Occipital lobe (tissue), 3 donors: ENCODE measurements at places on chromosomes 13 and 19. TPM values are rescaled to one million over a fixed set of nuclear protein-coding genes. Genes with fewer than 3 reads are reported as not detected.

FCHO1 gene
- total RNA-seq = 24.6 TPM

ZNF492 gene
- 4.4 TPM for total RNA-seq

KIR2DL1 gene
- not detected for total RNA-seq

CCDC194 gene
- not detected for total RNA-seq

DNA sequence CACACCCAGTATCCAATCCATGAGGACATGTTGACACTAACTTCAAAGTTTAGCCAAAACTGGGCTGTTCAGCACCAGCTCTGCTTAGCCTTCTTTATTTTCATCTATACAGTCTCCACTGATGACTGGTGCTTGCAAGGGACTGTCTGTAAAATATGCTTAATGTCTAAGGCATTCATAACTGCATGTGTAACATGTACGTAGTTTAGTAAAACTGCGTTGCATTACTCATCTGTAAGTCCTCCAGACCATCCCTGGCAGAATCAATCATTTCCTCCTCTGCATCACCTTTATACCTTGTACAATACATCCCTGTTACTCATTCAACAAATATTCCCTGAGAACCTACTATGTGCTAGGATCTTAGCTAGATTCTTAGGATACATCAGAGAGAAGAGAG is 362.1 kb downstream of the MTUS2 start:
- no peak for DNase-seq

DNA sequence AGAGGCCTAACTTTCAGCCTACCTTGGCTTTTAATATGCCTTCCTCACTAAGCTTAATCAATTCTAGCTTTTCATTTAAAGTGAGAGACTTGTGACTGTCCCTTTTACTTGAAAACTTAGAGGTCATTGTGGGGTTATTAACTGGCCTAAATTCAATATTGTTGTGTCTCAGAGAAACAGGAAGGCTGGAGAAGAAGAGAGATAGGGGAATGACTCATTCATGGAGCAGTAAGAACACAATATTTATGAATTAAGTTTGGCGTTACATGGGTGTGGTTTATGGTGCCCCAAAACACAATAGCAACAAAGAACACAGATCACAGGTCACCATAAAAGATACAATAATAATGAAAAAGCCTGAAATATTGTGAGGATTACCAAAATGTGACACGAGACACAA is 612.1 kb downstream of the TBC1D4 start:
- no peak for DNase-seq

- DNase-seq = no peak
Measured at GRCh38 chr13:89541091-89542030, 1806.1 kb upstream of the MIR17HG start.

GRCh38 chr13:114146173-114146572 is 13.8 kb upstream of the RASA3 start:
- DNase-seq = no peak

DNA sequence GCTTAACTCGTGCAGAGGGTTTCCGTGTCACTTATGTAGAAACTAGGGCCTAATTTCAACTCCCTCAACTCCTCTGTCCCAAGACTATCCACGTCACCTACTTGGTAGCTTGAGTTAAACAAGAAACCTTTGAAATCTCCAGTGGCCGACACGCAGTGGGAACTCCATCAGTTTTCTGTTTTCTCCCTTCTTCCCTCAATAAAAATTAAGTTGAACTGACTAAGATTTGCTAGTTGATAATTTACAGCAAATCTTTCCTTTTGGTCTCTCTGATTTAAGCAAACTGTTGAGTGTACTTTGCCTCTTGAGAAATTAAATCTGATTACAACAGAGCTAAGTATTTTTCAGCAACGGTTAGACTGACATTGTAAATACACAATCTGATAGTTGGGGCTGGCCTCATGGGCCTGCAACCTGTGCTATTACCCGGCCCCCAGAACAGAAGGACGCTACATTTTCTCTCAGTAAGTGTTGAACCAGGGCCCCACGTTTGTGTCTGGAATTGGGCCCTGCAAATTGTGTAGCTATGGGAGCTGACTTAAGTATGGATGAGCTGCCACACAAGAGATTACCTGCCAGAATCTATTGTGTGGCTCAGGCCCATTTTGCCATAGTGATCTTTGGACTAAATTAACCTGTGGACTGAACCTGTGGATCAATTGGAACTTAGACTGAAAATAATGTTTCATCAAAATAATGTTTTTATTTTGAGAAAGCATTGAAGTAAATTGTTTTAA is 708 bp upstream of the ESD start:
- no peak for DNase-seq

DNA sequence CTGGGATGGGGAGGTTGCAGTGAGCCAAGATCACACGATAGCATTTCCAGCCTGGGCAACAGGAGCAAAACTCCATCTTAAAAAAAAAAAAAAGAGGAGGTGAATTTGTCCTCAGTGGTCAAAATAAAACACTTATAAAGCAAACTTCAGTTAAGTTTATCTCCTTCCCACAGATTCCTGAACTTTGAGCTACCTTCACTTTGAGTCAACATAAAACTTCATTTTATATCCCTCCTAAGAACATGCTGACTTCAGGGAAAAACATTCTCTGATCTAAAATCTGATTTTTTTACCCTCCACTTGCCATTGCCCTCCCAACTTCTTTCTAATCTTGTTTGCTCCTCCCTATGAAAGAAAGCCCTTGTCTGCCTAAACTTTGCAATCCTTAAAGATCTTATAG is 59.0 kb downstream of the ZNF429 start:
- DNase-seq = no peak
